ENCODE measurements at places on chromosomes 12 and 14.

DNA sequence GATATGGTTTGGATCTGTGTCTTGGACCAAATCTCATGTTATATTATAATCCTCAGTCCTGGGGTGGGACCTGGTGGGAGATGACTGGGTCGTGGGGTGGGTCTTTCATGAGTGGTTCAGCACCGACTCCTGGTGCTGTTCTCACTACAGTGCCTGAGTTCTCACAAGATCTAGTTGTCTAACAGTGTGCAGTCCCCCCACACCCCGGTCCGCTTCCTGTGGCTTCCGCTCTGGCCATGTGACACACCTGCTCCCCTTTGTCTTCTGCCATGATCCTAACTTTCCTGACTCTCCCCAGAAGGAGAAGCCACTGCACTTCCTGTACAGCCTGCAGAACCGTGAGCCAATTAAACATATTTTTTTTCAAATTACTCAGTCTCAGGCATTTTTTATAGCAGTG, 1262.2 kb downstream of the TMEM121 start:
- no peak for DNase-seq

DNA sequence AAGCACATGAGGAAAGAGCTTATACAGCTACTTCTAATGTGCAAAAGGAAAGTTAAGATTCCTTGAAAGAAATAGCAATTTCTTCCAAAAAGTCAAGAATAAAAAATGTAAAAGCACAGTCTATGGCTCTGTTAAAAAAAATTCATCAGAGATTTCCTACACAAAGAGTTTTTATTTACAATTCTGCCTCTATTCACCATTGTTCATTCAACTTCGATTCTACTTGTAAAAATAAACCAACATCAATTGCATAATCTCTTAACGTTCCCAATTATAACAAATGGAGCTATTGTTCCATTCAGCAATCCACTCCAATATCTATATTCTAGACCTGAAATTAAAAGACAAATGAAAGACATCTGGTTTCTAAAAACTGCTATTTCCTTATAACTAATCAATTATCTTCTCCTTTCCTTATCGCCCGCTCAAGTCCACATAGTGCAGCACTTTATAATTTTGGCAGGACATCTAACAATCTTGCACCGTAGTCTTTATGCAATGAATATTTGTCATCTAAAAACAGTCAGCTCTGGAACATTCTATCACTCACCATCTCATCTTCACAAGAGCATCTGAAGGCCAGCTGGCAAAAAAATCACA, 6.2 kb downstream of the EIF2S3B start:
- DNase-seq = no peak

DNA sequence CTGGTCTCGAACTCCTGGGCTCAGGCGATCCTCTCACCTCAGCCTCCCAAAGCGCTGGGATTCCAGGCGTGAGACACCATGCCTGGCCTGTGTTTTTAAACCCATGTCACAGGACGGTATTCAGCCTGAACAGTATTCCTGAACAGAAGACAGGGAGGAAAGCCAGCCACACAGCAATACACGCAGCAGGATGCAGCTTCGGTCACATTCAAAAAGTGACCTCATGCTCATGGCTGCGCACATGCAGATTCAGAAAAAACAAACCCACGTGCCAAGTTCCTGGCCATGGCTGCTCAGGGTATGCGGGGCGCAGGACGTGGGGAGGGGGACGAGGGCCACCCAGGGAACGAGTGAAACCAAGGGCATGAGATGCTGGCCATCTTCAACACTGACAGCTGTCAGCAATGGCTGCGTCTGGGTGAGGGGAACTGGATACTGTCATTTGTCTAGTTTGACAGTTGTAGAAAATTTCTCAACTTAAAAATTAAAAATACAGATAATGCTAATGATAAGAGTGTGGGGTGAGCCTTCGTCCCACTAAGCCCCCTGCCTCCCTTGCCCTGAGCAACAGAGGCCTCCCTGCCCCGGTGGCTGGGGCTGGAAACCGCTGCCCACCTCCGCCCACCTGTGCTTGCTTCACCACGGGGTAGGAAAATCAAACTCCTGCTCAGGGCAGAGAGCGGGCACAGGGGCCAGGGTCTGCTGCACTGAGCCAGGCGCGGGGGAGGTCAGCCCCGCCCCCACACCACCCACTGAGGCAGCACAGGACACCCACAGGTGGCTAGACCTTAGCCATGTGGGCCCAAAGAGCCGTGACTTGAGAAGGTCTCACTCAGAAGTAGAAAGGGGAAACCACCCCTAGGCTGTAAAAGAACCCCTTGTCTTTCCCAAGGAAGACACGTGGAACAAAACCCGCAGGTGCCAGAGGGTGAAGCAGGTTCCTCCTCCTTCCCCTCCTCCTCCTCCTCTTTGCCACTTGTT, 84.2 kb downstream of the SCARB1 start:
- DNase-seq = no peak

GRCh38 chr14:22622255-22622654, 21.9 kb downstream of the OR6J1 start:
- no peak for DNase-seq

- no peak for DNase-seq
Observed at GRCh38 chr12:32983968-32984367, 87.4 kb upstream of the PKP2 start.

DNA sequence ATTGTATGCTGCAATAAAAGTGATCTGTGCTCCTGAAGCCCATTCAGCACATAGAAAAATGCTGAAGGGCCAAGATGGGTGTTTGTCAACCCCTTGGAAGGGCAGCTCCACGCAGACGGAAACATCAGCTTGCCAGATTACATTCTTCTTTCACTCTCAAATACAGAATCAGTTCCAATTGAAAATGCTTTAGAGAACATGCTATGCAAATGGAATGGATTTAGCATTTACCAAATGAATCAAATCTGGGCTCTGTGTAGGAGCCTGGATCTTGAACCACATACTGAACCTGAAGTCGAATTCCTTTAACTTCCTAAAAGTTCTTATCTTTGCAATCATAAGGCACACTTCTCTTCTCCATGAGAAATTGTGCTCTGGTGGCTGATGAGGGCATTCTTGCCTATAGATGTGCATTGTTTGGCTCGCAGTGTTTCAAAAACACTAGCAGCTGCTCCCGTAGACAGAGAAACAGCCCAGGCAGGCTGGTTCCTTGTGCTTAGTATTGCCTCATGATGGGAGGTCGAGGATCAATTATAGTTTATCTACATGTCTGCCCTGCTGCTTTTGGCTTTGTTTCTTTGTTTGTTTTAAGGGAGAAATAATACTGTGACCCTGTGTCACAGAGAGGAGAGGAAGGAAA, 489.8 kb upstream of the FLRT2 start:
- DNase-seq = peak; percentile 54

GRCh38 chr14:64447876-64448670, 17.2 kb upstream of the AKAP5 start:
- DNase-seq = no peak

DNA sequence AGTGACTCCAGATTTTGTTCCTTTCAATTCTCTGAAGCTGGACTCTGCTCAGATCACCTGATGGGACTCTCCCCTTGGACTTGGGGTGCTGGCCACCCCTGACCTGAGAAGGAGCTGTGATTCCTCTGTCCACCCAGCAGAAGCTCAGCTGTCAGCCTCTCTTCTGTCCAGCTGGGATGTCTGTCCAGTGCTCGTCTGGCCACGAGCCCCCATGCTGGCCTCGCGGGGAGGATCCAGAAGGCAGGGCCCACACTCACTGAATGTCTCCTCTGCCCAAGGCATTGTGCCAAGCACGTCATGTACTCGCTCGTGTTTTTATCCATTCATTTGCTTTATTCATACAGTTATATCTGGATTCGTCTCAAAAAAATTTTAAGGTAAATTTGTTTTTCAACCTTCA, 14.2 kb upstream of the SLC24A4 start:
- no peak for DNase-seq

GRCh38 chr12:97259098-97259497, 203.5 kb upstream of the RMST start:
- DNase-seq = no peak

- no peak for DNase-seq
Observed at GRCh38 chr12:77630344-77630743, 200.3 kb upstream of the NAV3 start.

DNA sequence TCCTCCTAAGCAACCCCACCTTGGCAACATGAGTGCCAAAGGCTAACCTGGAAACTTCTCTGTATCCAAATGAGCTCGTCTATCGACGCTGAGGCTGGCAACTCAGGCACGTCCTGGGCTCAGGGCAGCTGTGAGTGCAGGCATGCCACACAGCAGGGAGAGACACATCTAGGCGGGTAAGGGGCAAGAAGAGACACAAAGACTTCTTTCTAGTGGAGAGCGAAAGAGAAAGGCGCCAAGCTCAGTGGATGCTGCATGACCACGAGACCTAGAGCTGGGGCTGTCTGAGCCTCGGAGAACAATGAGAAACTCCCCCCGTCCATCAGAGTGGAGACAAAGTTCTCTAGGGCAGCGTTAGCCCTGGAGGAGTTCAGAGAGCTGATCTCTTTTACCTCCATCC, 170.4 kb downstream of the CALM1 start:
- DNase-seq = no peak

GRCh38 chr12:53999559-54000115, 324 bp upstream of the HOXC9 start:
- peak; percentile 10 for DNase-seq

GRCh38 chr12:78439666-78440065, 424.9 kb upstream of the SYT1 start:
- DNase-seq = no peak

- no peak for DNase-seq
Observed at GRCh38 chr12:129162805-129163204, 309.5 kb downstream of the GLT1D1 start.

DNA sequence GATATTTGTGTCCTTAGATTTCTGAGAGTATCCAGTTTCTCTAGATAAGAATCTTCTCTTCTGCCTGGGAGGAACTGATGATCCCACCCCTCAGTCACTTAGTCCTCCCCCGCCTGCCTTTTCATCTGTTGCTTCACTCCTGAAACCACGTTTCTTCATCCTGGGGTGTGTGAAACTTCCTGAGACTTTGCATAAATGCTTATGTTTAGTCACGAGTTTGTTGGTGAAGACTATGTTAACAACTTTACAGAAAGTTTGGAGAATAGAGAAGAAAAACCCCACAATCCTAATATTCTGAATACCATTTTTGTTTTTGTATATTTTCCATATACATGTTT, 33.2 kb downstream of the MARK3 start:
- DNase-seq = no peak

DNA sequence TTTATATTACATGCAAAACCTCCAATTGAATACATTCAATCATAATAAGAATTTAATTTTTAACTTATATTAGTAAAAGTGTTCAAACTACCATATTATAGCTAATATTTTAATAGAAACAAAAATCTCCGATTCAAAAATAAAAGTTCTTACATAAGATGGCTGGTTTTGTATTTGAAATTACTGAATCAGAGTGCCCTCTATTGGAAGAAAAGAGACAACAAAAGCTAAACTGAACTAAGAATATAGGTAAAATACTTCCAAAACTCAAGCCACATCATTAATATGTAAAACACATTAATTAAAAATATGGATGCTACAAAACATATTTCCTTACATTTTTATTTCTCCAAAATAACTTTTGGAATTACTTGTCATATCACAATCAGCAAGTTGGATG, 120.3 kb downstream of the GARIN6 start:
- peak; percentile 34 for DNase-seq

DNA sequence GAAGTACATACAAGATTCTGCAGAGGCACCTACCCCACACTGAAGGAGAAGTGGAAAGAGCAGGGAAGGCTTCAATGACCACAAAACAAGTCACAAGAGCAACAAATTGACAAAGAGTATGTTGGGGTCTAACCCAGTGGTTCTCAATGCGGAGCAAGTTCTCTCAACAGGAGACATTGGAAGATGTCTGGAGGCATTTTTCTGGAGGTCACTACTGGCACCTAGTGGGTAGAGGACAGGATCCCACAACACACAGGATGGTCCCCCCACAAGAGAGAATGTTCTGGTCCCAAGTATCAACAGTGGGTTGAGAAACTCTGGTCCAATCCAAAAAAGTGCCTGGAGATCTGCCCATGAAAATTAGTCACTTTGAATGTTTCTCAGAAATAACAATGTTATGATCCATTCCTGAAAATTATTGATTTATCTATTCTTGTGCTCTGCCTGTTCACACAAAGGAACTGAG, 3.4 kb downstream of the SSH1 start:
- no peak for DNase-seq

GRCh38 chr14:59295951-59296350, 107.5 kb downstream of the DAAM1 start:
- DNase-seq = no peak

- DNase-seq = no peak
Observed at GRCh38 chr14:58151133-58152013, 640 bp downstream of the ARMH4 start.

DNA sequence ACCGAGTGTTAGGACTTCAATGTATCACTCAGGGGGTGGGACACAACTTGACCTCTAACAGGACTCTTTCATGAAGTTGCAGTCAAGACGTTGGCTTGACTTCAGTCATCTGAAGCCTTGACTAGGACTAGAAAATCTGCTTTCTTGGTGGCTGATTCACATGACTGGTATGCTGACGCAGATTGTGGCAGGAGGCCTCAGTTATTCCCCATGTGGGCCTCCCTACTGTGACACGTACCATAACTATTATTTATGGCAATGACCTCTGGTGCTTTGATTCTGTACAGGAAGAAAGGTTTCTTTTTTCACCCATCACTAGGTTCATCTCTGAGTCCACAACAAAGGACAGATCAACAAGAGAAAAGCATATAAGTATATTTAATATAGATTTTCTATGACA, 270.4 kb downstream of the NEDD1 start:
- DNase-seq = no peak

GRCh38 chr12:26573225-26573909, 259.6 kb downstream of the ITPR2 start:
- no peak for DNase-seq

DNA sequence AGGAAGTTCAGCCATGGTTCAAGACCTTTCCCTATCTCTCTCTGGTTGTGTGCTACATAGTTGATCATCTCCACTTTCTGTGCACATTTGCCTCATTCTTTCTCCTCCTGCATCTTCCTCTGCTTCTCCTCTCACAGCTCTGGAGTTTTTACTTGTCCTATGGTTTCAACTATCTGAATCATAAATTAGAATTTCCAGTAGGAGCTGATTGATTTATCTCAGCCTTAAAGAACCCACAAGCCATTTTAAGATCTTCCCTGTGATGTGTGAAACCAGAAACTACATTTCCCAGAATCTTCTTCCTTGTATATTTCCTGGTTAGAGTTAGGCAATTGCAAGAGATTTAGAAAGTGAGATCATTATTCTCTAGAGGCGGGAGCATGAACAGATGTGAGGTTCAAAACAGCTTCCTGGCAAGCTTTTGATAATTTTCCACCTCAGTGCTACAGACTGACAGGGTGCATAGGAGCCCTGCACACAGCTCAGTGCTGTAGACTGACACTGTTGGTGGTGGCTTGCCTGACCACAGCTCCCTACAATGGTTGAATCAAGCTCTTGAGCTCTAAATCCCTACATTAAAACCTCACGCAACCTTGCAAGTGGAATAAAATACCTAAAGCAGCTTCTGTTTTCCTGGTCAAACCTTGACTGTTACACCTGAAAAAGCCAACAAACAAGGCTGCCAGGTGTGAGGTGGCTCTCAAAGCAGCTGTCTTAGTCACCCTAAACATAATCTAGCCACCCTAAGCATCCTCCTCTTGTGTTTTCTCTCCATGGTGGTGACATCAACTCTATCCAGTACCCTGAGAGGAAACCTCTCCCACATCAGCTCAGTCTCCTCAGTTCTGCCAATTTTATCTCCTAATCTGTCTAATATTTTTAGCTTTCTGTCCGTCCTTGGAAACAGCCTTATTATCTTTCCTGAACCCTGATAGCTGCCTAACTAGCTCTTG, 21.5 kb upstream of the IFNG start:
- peak; percentile 91 for DNase-seq

- DNase-seq = no peak
Observed at GRCh38 chr12:55624056-55624455, 12.6 kb upstream of the OR10P1 start.

Data from NCI-H1694 treated with DMSO at 0.1 percent for 48 hours (cell line).